ENCODE measurements at places on chromosomes 5 and 9.

GRCh38 chr9:115039516-115040120 lies 78.3 kb downstream of the TNC start:
- no peak for DNase-seq

- DNase-seq: no peak
Measured at GRCh38 chr5:83726912-83727311, 6.3 kb upstream of the HAPLN1 start.

DNA sequence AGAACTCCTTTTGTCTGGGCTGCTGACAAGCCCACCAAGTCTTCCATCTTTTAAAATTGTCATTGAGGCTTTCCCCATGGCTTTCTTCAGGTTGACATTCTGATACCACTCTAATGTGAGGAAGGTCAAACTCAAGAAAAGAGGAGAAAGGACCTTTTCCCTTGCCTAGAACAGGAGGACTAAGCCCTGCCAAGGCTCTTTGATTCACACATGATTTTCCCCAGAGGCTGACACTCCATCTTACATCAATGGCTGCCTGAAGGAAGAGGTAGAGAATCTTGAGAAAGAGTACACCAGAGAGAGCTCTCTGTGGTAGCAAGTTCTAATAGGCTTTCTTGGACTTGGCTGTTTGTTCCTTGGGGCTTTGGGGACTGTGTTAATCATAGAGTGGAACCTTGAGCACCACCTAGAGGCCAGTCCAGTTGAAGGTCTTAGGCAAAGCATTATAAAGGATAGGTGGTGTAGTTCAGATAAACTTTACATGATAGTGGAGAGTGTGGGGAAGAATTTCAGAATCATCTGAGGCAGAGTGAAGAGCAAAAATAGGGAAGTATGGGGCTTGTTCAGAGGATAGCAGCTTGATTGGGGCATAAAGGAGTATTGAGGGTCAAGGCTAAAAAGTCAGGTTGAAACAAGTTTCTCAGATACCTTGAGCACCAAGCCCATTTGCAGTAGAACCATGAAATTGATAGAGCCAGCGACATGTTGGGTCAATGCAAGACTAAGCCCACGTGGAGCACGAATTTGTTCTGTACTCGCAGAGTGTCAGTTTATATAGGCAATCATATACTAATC lies 36.7 kb downstream of the NDFIP1 start:
- DNase-seq: peak; percentile 33

DNA sequence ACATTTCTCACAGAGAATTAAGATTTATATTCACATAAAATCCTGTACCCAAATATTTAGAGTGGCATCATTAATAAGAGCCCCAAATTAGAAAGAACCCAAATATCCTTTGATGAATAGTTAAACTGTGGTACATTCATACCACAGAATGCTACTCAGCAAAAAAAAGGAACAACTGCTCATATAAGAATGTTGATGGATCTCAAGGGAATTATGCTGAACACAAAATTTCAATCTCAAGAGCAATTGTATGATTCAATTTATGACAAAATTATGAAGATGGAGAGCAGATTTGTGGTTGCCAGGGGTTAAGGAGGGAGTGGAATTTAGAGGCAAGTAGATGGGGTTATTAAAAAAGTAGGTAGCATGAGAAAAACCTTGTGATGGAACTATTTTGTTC lies 4.5 kb upstream of the PAIP1 start:
- DNase-seq: no peak

DNA sequence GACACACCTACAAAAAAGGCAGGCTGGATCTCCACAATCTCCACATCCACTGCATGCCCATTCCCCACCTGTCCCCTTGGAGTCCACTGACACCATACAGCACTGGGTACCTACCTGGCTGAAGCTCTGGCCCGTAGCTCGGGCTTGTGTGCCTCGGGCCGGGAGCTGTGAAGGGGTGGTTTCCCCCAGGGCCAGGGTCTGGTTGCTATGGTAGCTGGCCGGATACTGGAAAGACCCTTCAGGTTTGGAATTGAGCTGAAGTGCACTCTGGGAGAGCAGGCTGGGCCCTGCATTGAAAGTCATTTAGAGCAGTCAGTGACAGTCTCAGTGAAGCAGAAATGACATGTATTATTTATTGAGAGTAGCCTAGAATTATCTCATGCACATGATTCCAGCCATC lies 507.3 kb downstream of the CTNND2 start:
- DNase-seq: no peak

- no peak for DNase-seq
Measured at GRCh38 chr5:145908206-145908960, 28.0 kb upstream of the SH3RF2 start.

DNA sequence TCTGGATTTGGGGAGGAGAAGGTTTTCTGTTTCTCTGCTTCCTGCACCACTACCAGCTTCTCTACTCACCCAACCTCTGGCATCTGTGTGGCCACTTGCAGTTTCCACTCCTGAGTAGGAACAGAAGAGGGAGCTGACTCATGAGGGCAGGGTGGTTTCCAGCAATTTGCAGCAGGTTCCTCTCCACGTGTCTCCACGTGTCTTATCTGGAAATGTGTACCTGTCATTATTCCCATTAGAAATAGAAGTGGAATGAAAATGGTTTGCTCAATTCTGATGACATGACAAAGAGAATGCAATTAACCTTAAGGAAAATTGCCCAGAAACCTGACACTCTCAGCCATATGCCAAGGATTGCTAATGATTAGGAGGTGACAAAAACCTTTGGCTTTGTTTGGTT lies 33.0 kb downstream of the EGFLAM start:
- DNase-seq: no peak

DNA sequence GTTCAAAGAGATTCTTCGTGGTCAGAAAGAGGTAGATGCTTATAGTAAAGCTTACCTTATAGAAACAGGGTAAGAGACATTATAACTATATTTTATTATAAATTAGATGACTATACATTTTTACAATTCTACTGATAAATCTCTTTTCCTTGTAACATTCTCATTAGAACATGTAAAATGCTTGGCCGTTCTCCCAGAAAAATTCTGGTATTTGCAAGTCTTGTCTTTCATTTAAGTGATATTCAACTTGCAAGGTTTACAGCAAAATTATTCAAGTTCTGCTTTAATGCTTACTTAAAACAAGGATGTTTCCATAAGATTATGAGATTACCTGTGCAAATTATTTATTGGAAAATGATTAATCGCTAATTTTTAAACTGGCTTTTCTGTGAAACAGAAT lies 41.3 kb upstream of the CDH18 start:
- DNase-seq: no peak
